ENCODE measurements at places on chromosomes 6 and 20.

DNA sequence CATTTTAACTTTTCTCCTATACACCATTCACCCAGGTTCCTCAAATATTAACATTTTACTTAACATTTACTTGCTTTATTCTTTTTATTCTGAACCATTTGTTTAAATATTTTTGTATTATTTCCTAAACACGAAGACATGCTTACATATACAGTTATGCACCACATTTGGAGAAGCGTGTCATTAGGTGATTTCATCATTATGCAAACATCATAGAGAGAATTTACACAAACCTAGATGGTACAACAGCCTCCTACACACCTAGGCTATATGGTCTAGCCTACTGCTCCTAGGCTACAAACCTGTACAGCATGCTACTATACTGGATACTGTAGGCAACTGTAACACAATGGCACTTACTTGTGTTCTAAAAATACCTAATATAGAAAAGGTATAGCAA lies 6.6 kb downstream of the TDP2 start:
- no peak for DNase-seq

GRCh38 chr6:154123155-154123956 lies 84.3 kb downstream of the OPRM1 start:
- no peak for DNase-seq

DNA sequence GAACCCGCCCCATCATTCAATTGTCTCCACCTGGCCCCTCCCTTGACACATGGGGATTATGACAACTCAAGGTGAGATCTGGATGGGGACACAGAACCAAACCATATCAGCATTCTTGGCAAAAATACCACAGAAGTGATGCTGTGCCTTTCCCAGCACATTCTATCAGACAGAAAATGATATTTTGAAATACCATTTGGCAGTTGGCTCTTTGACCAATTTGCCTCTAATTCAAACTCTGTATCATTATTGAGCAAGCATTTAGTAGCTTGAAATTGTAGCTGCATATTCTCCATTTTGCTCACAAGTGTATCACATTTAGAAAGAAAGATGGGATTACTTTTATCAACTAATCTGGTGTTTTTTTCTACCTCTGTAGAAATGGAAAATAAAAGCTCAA lies 64.0 kb downstream of the PLCB1 start:
- DNase-seq, result no peak

GRCh38 chr6:42163981-42164380 lies 9.2 kb upstream of the GUCA1A start:
- DNase-seq, result no peak

DNA sequence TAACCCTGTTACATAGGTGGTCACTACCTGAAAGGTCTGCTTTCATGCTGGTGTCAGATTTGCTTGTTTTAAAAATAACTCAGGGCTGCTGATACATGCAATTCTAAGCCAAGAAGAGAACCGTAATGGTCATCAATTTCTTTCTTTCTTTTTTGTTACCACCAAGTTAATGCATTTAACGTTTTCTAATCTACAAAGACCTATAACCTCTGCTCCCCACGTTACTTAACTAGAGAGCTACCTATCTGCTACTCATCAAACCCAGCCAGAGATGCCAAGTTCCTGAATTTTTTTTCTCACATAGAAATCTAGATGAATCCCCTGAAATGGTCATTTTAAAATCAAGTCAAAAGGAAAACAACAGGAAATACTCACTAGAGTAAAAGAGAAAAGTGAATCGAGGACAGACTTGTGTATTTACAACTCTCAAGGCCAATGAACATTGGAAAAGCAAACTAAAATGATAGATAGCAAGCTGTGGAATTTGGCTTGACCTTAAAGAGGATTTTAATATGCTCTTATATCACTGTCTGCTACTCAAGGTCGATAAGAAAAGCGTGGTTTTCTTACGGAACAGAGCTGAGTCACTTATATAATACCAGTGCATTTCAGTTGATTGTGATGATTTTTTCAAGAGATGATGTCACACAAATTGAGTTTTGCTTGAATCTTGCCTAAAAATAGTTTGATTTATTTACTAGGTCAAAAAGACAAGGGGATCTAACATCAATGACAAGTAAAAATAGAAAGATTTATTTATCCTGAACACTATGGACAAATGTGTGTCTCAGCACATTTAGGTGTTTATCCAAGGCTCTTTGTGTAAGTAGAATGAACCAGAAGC lies 67.9 kb downstream of the SGK1 start:
- peak; percentile 27 for DNase-seq

GRCh38 chr6:124968401-124968800 lies 6.2 kb downstream of the RNF217 start:
- DNase-seq, result no peak
